ENCODE measurements at places on chromosomes 1 and 21.

- DNase-seq, result no peak
These were observed at the start of gene LCE2D for GRCh38 chr1:152663098-152663497. Gene LCE2D, plus strand, starts transcription at chr1:152663380. Its CDS starts 726 bp downstream, at chr1:152664106.

GRCh38 chr1:154842635-154843034, 27.4 kb downstream of the KCNN3 start:
- DNase-seq, result no peak

GRCh38 chr1:169086603-169087455, 19.7 kb upstream of the ATP1B1 start:
- DNase-seq, result no peak

DNA sequence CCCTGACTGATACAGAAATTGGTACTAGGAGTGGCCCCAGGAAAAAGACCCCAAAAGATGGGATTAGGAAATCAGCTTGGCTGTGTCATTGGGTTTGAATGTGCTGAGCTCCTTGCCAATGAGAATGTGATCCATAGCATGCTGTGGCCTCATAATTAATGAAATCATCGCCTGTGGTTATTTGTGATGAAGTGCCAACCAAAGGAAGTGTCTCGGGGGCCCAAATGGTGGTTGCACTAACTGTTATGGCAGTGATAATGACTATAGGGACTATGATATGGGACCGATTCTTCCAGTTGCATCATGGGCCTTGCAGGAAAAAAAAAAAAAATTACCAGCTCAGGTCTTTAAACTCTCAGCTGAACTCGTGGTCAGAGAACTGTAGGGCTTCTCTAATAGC, 15.4 kb upstream of the ZDHHC18 start:
- DNase-seq, result no peak

DNA sequence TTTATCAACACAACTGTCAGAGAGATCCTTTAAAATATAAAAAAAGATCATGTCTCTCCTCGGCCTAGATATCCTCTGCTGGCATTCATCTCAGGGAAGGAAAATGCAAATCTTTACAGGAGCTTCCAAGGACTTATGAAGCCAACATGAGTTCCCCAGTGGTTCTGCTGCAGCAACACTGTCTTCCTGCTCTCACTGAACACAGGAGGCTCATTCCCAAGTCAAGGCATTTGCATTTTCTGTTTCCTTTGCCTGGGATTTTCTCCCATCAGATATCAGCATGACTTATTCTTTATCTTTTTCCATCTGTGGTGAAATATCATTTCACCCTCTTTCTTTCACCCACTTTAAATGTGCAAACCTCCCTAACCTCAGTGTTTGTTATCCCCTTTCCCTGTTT, 513.8 kb upstream of the ZP4 start:
- no peak for DNase-seq

- no peak for DNase-seq
These were observed 10.1 kb upstream of the ZBTB8B start for GRCh38 chr1:32454726-32455125.

- DNase-seq, result no peak
These were observed 203.1 kb downstream of the TRABD2B start for GRCh38 chr1:47794081-47794480.

GRCh38 chr1:44855742-44856141, 12.7 kb upstream of the PTCH2 start:
- DNase-seq, result no peak

GRCh38 chr1:64499966-64500365, 30.0 kb downstream of the CACHD1 start:
- no peak for DNase-seq

DNA sequence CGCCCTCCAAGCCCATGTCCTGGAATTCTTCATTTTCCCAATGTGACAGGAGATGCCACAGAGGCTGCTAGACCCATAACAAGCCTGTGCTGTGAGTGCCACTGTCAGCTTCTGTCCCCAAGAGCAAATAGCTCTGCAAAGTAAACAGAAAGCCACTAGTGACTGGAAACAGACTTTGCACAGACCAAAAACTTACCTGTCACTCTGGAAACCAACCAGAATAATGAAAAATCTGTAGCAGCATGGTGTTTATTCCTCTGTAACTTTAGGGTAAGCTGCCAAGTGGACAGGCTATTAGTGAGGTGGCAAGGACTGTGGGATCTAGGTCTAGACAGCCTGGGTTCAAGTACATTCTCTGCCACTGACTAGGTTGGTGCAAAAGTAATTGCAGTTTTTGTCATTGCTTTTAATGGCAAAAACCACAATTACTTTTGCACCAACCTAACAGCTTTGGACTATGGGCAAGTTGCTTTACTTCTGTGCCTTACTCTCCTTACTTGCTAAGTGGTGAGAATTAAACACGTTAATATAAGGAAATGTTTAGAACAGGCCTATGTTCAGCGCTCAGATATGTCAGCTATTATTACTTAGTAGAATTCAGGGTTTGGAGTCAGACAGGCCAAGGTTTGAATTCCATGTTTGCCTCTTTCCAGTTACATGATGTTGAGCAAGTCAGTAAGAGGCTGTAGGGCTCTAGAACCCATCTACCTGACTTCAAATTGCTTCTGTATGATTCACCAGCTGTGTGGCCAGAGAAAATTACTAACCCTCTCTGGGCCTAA, at the start of gene C8B:
C8B (minus strand) TSS at position 100 of the 782 bp plus-strand sequence; CDS start at position 33, 67 bp downstream.
- DNase-seq, result no peak

DNA sequence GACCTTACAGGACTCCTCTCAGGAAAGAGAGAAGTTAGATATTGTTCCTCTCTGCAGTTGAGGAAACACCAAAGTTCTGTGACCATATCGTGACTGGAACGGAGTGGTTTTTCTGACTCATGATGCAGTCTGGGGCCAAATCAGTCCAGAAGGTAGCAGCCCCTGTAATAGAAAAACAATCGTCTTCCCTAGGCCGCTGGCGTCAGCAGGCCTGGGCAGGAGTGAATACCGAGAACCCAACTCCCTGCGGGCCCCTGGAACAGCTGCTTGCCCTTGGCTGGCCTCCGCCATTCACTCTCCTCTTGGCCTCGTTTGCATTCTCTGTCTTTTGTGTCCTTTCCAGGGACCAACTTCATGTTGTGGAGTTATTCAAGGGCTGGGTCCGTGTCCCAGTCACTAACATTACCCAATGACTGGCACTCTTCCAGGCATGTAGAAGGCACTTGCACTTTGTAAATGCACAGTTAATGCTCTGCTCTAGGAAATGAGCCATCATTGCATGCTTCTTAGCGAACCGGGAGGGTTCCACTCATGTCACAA, 10.9 kb upstream of the CD101 start:
- no peak for DNase-seq

GRCh38 chr1:206687915-206688442, 3.3 kb downstream of the MAPKAPK2 start:
- DNase-seq, result no peak
